ENCODE measurements at places on chromosomes 2 and 18.

GRCh38 chr18:6885992-6886796 is 156.7 kb downstream of the ARHGAP28 start:
- no peak for DNase-seq

GRCh38 chr2:125543968-125544514 is 1111.9 kb upstream of the GYPC start:
- DNase-seq: no peak

DNA sequence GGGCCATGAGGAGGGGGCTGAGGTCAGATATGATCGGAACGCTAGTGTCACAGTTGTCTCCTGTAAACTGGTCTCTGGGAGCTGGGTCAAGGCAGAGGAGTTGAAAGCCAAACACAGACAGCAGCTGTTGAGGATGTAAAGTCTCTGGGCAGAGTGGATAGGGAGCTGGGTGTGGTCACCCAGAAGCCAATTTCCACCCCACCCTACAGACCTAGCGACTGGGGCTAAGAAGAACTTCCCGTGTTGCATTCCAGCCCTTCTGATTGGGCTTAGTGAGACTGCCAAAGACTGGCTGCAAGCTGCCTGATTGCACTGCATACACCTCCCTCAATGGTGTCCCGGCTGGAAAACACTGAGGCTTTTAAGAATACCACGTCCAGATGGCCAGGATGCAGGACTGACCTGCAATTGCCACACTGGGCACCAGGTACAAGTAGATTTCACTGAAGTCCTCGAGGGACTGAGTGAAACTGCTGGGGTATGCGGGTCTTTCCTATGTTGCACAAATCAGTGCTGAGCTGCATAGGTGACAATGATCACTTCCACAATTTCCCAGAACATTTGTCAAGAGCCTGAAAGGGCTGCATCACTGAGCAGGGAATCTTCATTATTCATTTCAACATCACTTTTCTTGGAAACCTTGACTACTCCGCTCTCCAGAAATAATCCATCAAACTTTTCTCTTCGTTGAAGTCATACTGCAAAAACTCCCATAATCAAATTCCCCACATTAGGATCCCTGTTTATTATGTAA is 43.1 kb upstream of the EML4 start:
- DNase-seq: no peak

DNA sequence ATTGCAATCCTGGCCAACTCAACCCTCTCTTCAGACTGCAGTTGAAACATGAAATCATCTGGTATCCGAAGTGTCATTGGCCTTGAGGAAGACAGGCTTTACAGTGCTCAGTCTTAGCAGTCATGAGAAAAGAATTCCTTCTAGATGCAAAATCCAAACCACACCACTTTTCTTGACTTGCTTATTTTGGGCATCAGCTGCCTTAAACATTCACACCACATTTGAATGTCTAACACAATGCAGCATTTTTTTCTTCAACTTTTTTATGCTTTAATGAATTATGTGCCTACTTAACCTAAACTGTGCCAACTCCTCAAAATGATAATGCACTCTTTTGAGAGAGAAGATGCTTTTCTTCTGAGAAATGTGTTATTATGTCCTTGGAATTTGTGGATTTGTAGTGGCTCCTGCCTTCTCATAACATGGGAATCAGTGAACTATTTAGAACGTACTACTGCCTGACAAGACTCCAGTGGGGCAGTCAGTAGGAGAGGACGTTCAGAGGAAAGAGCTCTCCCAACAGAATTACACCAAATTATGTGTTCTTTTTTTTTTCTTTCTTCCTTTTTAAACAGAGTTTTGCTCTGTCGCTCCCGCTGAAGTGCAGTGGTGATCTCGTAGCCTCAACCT is 3.2 kb upstream of the FAM98A start:
- DNase-seq: no peak

DNA sequence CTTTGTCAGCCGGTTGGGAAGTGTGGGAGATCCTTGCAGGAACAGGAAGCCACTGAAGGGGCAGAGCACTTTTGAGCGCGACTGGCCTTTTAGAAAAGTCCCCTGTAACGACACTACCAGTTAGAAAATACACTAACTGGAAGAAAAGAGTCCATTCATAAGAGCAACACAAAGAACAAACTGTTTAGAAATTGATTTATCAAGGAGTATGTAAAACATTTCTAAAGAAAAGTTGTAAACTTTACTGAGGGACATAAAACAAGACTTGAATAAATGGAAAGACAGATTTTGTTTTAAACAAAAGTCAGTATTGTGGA is 29.8 kb upstream of the POMC start:
- no peak for DNase-seq

DNA sequence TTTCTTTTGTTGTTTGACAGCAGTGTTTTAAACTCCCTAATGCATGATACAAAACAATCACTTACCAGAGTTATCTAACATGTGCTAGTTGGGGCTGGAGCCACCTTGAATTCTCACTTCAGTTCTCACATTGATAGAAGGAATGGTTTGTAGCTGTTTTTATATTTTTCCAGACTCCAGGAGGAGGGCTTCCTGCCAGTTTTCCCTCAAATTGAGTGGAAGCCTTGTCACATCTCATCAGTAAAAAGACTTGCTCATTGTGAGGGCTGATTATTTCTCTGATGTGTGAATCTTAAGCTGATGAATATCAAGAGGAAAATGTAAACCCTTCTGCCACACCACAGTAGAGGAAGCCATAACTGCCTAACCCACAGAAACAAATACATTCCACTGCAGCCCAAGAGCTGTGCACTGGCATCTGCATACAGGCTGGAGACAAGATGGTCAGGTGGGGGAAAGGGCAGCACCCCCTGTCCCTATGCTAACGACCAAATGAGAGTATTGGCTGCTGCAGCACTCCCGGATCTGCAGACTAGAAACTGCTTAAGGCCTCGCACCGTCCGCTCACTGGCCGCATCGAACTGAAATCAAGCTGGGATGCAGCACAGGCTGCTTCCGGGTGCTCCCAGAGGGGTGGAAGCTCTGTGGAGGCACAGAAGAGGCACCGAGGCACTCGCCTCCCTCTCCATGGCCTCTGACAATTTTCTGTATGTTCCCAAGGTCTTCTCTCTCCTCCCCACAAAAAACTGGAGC is 73.7 kb upstream of the TPO start:
- no peak for DNase-seq

GRCh38 chr2:136404176-136404575 is 286.2 kb upstream of the CXCR4 start:
- DNase-seq: no peak
